T-helper 1 cell (primary cell): ENCODE measurements at places on chromosomes 5 and 9.

- DNase-seq, result no peak
Measured at GRCh38 chr5:40307920-40308319, 371.8 kb upstream of the PTGER4 start.

GRCh38 chr9:101727612-101728524 is 10.6 kb downstream of the GRIN3A start:
- no peak for DNase-seq

DNA sequence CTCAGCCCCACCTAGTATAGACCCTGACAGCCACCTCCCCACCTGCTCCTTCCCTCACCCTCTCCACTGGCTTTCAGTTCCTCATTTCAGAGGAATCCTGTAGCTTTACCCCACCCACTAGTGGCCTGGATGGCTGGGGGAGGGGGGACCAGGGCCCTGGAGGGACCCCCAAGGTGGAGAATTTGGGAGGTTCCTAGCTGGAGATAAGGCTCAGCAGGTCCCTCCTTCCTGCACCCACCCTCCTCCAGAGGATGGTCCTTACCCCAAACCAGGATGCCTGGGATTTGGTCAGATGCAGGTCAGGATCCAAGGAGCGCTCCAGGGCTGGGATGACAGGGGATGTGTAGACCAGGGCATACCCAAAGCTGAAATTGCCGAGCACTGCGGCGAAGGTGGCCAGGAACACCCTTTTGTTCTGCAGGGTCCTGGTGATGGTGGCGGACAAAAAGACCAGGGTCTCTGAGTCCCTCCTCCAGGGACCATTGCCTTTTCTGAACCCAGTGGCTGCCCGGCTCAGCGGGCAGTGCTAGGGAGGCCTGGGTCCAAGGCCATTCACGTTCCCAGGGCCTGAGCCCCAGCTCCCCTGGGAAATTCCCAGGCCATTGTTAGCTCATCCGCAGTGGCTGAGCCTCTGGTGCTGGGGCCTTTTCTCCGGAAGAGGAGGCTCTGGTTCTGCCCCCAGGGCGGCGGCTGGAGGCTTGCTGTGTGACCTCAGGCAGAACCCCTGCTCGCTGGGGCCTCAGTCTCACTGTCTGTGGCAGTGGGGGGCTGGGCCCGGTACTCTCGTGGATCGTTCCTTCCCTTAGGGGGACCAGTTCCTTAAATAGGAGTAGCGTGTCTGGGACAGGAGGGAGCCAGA is 678 bp downstream of the SLC2A6 start:
- DNase-seq, result no peak

DNA sequence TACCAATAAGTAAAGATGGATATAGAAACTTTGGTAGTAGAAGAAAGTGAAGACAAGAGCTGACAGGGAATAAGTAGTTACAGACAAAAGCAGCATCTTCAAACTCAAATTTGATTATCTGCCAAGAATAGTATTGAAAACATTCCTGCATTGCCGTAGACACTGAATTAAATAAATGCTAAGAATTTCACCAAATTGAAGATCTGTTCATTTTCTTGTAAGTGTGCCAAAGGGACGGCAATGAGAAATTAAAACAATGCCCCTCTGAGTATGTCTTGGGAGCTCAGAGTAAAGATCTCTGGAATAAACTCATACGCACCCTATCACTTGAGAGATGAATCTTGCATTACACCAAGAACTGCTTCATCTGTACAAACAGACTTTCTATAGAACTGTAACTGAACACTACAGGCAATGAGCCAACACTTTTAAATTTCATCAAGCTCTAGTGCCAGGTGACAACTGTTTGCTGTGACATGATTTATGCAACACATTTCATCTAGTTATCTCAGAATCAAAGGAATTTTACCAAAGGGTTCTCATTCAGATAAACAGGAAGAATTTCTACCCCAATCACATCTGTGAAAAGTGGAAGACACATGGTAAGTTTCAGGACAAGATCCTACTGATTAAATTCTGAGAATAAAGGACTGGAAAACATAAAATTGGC is 66.9 kb downstream of the RFX3 start:
- DNase-seq, result no peak

- DNase-seq, result no peak
Measured at GRCh38 chr5:68192679-68193060, 22.9 kb upstream of the PIK3R1 start.

GRCh38 chr5:35478856-35479682 is 138.6 kb upstream of the SPEF2 start:
- no peak for DNase-seq

- DNase-seq, result no peak
Measured at GRCh38 chr9:16515879-16516301, 354.6 kb downstream of the BNC2 start.

GRCh38 chr5:177003649-177004048 is 2.9 kb downstream of the UIMC1 start:
- no peak for DNase-seq

DNA sequence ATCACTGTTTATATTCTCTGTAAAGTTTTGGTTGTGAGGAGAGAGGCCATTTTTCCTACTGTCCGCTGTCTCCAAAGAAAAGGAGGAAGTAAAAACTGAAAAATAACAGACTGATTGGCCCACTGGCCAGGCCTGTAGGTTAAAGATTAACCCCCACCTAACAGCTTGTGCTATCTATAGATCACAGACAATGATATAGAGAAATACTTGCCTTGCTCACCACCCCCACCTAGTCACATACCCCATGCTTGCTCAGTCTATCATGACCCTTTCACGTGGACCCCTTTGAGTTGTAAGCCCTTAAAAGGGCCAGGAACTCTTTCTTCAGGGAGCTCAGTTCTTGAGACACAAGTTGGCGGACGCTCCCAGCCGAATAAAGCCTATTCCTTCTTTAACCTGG is 357.4 kb downstream of the PRDM9 start:
- DNase-seq, result no peak

DNA sequence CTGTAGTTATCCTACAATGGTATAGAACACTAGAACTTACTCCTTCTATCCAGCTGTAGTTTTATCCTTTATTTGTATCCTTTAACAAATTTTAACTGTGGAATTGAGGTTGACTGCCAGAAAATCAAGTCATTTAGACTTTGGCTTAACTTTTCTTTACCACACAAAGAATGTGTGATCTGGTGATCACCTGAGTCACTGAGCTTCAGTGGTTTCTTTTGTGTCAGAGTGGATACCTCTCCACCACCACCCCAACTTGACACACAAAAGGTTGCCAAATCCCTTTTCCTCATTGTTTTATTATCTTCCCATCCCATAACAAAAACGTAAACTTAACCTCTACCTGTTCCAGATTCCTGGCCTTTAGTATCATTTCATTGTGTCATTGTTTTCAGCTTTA is 5.5 kb downstream of the OTULIN start:
- DNase-seq, result no peak

DNA sequence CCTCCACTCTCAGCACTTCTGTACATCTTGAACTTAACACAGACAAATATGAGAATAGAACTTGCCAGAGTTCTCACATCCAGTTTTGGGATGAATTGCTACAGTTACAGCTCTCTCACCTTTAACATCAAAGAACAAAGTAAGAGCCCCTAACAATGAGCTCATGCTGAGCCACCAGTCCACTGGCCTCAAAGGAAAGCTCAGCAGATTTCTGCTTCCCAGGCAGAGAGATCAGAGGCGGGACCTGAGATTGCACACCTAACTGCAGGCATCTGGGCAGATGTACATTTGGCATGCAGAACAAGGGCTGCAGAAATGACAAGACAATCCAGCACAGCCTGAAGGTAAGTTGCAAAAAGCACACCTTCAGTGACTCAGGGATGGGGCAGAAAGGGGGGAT is 300.9 kb downstream of the MRPS30 start:
- DNase-seq, result no peak

DNA sequence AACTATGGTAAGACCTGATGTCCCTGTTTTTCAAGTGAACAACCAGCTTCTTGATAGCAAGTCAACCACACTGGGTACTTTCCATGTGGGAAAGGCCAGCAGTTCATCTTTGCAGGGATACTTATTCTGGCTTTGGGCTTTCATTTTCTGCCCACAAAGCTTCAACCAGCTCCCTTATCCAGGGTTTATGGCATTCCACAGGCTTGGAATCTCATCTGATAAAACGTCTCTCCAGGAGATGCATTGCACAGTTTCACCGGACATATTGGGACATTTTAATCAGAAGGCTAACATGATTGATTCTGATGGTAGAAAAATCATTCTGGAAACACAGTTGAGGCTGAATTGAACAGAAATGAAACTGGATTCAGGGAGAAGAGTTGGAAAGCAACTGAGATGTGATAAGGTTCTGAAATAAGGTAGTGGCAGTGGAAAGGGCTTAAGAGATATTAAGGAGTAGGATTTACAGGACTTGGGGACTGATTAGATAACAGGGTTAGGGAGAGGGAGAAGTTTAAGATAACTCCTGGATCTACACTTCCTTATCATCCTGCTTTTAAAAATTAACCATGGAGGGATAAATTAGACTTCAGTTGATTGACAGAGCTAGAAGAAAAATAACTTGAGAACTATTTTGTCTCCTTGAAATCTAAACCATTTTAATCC is 195.8 kb upstream of the FBXL7 start:
- no peak for DNase-seq

- no peak for DNase-seq
Measured at GRCh38 chr9:136707849-136708517, 4.4 kb upstream of the DIPK1B start.

DNA sequence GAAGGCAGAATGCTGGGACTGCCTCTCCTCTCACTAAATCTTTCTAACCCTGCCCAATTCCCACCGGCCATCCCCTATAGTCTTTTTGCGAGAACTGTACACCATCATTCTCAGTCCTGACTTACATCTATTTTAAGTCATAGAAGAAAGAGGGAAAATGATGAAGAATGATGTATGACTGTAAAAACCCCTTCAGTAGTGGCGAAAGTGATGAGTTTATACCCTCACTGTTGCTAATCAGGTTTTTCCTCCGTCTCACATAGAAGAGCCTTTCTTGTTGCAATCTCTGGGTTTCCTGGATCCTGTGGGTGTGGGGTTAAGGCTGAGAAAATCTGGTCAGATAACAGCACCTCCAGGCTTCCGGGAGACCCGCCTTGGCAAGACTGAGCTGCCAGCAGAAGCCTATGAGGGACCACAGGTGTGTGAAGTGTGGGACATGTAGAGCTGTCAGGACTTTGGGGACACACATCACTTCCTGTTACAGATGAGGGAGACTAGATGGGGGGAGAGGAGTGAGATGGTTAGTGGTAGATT is 147.1 kb upstream of the SLC12A2 start:
- no peak for DNase-seq

DNA sequence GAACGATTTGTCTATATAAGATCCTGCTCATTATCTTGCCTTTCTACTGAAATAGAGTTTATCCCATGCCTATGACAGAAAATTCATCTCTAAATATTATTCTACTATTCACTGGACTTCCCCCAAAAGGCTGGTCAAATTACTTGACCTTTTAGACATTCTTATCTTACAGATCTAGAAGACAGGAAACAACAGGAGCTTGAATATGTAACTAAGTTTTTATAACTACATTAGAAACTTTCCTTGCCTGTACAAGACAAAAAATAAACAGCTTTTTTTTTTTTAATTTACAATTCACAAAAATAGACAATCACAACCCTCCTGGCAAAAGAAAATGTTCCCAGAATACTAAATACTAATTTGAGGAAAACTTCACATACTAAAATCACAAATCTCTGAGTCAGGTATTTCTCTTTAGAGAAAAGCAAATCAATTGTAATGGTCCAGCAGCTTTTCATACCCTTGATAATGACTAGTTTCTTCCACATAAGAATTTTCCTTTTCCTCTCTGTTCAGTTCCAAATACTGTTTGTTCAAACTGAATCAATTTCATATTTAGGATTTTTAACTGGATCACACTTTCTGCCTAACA is 68.6 kb downstream of the MLLT3 start:
- DNase-seq, result no peak

DNA sequence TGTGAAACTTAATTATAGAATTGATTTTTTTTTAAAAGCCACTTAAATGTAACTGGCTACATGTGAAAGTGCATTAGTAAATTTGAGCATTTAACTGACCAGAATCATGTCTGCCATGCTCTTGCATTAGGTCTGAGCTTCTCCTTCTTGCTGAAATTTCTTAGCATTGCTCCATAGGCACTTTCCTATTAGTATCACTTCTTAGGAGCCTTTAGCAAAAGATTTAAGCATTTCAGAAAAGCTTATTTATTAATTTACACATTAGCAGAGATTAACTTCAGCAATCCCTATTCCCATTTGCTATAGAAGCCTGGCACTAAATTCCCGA is 211.0 kb downstream of the SNX18 start:
- DNase-seq, result no peak

- DNase-seq, result no peak
Measured at GRCh38 chr5:56838409-56839039, 23.2 kb downstream of the MAP3K1 start.

- no peak for DNase-seq
Measured at GRCh38 chr9:130900701-130901497, 4.3 kb upstream of the QRFP start.

GRCh38 chr5:148484651-148485050 is 100.9 kb downstream of the FBXO38 start:
- no peak for DNase-seq

GRCh38 chr5:131196331-131196730 is 25.6 kb downstream of the LYRM7 start:
- DNase-seq, result no peak

GRCh38 chr9:80520231-80520630 is 948.5 kb downstream of the TLE4 start:
- no peak for DNase-seq

DNA sequence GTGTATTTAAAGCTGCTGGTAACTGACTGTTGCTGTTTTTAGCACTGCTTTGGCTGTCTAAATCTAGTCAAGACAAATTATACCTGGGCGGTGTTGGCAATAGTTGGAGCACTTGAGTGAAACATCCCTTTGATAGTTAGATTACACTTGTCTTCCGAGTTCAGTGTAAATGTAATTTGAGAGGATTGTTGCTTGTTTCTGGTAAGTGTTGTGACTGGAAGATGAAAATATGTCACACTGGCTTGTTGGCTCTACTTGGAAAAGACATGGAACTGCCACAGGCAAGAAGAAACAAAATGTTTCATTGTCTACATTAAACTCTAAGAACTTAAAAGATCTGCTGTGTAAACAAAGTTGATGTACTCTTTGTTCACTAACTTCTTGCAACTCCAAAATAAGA is 49.2 kb upstream of the PTPRD start:
- no peak for DNase-seq
